Parietal lobe (tissue), 2 donors: ENCODE measurements at places on chromosomes 2 and 18. TPM values are rescaled to one million over a fixed set of nuclear protein-coding genes. Genes with fewer than 3 reads are reported as not detected.

The TWIST2 gene
- not detected for total RNA-seq

The DNMT3A gene
- 65.7 TPM for total RNA-seq

The NTSR2 gene
- not detected for total RNA-seq

The IL18RAP gene
- not detected for total RNA-seq
